ENCODE measurements at places on chromosomes 5 and 9.

DNA sequence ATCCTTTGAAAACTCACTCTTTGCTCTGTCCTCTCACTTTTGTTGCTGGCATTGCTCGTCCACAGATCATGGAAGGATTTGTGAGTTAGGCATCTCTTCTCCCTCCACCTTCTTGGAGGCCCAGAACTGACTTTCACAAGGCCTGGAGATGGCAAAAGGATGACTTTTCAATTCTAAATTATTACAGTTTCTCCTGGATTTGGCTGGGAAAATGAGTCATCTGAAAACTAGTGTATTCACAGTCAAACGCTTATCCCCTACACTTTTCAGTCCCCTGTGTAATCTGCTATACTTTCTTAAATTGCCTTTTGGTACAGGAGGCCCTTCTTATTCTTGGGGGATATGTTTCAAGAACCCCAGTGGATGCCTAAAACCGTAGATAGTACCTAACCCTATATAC, 35.6 kb downstream of the ADRA1B start:
- DNase-seq, result no peak

DNA sequence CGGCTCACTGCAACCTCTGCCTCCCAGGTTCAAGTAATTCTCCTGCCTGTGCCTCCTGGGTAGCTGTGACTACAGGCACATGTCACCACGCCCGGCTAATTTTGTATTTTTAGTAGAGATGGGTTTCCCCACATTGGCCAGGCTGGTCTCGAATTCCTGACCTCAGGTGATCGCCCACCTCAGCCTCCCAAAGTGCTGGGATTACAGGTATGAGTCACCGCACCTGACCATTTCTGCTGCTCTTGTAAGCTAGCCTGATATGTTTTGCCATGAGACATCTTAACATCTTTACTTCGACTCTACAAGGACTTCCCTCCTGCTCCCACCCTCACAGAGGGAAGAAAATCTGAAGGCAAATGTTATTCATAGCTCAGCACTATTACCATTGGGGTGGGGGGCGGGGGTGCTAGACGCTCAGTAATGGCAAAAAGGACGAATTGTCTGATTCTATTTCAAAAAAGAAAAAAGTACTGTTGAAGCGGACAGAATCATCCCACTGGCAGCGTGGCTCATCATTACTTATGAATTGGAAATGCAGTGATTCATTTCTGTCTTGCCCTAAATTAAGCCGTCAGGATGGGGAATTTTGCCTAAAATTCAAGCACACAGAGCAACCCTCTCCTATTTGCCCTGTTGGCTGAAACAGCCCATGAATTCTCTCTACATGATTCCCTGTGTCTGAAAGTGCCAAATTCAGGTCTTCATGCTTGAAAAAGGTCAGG, 46.4 kb upstream of the WWC1 start:
- DNase-seq, result no peak

DNA sequence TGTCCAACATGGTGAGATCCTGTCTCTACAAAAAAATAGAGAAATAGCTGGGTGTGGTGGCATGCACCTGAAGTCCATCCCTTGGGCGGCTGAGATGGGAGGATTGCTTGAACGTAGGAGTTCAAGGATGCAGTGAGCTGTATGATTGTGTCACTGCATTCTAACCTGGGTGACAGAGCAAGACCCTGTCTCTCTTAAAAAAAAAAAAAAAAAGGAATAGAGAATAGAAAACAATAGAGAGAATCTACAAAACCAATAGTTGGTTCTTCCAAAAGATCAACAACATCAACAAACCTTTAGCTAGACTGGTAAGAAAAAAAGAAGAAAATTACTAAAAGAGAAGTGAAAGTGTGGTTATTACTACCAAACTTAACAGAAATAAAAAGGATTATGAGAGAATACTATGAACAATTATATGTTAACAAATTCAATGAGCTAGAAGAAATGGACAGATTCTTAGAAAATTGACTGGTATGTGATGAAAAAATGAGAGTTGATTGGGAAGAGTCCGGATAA, 8.1 kb upstream of the SLC38A9 start:
- DNase-seq, result no peak

GRCh38 chr5:160496334-160496733, 74.7 kb downstream of the PTTG1 start:
- no peak for DNase-seq

DNA sequence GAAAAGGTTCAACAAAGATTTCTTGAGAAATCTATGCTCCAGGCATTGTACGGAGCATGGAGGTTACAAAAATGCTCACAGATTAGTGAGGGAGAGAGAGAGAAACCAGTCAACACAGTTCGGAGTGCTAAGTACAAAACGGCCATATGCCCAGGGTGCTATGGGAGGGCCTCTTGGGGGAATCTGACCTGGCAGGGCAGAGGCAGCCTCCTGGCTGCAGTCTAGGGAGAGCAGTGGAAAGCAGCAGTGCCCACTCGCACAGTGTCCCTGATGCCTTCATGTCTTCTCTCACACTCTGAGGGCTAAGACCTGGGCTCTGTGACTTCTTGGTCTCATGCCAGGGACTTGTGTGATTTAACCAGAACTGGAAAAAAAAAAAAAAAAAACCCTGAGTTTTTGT, 29.8 kb upstream of the SMC5 start:
- no peak for DNase-seq

Measured in stimulated activated CD8-positive, alpha-beta memory T cell treated with anti-CD3 and anti-CD28 coated beads, Interleukin-2, amount 100 ng/mL, for 1 hour (primary cell).